ENCODE measurements at places on chromosomes 5 and 9.

DNA sequence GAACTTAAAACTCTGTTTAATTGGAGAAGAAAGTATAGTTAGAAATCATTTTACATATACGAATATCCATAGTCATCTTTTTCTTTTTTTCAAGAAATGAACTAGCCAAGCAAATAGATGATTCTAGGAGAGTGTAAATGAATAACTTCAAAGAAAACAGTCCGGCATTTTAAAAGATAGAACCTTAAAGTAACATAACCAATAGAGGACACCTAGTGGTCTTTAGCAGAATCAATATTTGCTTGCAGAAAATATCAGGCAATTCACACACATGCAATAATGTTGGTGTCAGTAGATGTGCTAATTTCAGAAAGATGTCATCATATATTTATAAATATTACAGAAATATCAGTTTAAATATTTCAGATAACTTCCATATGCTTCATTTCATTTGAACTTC lies 57.1 kb downstream of the HCN1 start:
- DNase-seq: peak; percentile 55

- DNase-seq: no peak
Observed at GRCh38 chr9:114342755-114343440, 13.2 kb downstream of the ORM2 start.

- no peak for DNase-seq
Observed at GRCh38 chr5:374631-375335, 53.3 kb downstream of the AHRR start.

DNA sequence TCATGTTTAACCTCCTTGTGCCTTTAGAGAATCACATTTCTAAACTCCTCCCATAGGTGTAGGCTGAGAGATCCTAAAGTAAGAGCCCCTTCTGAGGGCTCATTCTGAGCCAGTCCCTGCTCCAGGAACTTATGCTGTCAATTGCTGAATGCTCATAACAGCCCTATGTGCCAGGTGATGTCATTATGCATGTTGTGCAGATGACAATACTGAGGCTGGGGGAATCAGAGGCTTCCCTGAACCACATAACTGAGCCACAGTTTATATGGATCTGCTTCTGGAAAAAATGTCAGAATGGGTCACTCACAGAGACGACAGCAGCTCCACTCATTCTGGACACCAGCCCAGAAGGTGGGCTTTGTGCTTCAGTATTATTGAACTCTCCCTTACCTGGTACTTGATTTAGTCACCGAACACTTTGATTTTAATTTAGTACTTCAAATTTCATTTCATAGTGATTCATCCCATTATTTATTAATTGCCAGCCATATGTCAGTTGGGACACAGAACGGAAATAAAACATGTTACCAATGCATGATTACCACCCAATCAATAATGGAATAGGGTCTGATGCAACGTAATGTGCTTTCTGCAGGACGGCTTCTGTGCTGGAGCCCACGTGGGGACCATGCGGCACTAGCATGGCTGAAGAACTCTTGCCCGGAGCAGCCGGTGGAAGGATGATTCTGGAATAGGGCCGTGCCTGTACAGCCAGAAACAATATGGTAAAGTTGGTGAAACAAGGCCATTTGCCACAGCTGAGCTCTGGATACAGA lies 406.3 kb downstream of the IRX1 start:
- no peak for DNase-seq

DNA sequence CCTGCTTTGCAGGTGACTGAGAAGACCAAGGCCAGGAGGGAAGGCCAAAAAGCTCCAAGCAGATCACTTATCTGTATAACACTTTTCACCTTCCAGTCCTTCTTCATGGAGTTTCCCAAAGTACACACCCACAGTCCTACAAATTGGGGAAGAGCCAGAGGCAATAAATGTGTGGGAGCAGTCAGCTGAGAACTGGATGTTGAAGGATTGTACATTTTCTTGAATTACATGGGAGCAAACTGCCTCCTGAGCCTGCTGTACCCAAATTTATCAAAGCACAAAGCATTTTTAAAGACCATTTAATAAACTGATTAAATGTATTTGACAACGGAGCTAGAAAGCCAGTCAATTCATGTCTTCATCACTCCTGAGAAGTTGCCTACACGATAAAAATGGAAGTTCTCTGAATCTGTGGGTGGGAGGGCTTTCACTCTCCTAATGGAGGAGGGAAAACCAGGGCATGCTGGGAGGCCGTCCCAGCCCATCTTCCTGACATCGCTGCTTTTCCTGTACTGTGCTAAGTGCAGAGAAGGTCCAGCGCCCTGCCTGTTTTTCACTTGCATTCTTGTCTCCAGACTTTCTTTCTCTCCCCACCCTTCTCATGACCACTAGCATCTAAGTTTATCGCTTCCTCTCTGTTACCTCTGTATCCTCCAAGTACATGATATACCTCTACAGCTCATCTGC lies 79.0 kb downstream of the KCNIP1 start:
- no peak for DNase-seq

DNA sequence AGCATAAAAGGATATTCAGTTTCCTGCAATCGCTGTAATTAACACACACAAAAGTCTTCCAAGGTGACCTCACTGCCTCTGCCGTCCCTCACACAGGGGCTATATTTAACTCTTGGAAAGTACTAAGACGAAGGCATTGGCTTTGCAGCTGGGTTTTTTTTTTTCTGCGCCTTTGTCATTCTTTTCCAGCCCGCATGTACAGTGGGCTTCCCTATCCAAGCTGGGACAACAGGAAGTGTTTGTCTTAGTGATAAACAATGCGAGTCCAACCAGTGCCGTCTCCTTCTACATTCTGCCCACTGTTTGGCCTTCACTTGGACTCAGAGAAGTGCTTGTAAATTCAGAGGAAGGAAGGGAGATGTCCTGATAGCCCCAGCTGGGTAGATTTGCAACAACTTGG lies 17.6 kb downstream of the AFAP1L1 start:
- no peak for DNase-seq

DNA sequence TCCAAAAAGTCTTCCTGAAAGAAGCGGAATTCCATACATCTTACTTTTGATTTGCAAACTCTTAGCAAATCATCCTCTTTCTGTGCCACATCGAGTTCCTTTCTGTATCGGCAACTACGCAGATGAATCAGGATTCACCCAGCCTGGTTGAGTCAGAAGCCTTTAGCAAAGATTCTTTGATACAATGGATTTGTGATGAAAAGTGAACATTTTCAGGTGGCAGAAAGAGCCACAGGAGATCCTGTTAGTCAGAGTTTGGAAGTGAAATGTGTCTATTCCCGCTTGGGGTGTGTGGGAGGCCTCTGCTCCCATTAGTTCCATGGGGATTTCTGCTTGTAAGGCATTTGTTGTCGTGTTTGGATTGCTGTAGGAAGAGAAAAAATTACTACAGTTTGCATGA lies 351.8 kb upstream of the WWC1 start:
- no peak for DNase-seq

DNA sequence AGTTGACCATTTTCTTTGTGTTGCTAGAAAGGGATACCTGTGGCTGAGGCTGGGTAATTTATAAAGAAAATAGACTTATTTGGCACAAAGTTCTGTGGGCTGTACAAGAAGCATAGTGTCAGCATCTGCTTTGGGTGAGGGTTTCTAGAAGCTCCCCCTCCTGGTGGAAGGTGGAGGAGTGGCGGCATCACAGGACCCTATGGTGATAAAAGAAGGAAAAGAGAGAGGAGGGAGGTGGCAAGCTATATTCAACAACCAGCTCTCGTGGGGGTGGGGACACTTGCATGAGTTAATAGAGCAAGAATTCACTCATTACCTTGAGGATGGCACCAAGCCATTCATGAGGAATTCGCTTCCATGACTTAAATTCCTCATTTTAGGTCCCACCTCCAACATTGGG lies 2041.4 kb upstream of the CDH9 start:
- no peak for DNase-seq

GRCh38 chr9:372128-372527 lies 157.5 kb downstream of the DOCK8 start:
- DNase-seq: no peak

DNA sequence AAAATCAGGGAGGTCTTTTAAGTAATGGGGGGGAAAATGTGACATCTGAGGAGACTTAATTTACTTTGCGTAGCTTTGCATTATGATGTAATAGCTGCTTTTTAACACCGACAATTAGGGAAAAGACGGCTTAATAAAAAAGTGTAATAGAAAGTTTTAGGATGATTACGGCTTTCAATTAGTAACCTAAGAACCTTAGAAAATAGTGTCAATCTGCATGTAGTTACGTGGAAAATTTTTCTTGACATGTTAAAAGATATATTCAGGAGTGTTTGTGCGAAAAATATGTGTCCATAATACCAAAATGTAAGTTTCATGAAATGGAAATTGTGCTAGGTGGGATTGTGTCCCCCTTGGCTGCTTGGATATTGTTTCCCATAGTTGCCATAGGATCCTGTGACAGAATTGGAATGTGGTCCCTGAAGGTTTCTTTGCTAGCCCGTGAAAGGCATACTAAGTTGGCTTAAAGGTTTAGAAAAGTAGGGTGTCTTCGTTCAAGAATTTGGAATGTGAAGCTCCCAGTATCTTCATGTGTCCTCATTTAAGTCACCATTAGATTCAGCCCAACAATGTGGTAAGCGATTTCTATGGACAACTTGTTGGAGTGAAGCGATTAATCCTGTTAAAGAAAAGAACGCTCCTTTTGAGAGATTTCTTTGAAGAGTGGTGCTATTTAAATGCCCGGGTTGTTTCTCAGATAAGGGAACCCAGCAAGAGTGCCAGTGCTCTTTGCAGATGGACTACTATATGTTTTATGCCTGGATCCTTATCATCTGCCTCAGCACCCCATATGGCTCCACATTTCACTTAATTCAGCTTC lies 2.0 kb downstream of the RGMB start:
- no peak for DNase-seq

DNA sequence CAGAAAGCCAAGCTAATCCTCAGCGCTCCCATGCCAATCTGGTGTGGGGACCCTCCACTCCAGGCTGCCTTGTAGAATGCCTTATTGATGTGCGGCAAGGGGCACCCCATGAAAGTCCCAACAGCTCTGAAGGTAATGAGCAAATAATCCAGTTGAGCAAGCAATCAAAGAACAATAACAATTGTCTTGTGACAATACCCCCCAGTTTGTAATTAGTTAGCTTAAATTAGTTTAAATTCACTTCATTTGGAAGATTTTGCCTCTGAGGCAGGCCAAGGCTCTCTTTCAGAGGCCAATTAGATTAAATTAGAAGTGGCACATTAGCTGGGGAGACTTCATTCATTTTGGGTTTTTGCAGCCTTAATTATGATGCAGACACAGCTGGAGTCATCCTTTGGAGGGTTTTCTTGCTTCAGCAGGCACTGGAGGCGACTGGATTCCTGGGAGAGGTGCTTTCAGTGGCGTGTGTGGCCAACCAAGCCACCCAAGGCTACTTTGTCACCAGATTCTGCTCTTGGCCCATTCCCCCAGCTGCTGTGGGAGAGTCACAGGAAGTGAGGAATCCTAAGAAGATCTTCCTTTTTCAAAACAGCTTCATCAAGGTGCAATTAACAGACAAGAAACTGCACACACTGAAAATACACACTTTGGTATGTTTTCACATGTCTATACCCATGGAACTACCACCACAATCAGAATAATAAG lies 17.9 kb upstream of the FBP1 start:
- DNase-seq: no peak

DNA sequence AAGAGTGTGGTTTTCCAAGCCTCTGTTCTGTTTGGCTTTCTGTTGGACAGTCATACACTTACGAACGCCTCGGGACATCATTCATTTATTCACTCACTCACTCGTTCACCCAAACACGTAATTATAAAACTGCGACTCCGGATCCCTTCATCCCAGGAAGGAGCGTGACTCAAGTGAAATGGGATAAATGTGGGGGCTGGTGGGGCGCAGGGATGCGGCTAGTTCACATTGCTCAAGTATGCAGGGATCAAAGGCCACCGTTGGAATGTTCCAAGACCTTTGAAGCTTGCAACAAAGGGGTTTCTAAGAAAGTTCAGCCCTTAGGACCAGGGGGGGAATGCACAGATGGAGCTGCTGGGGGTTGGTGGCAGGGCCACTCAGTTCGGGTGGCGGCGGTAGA lies 64.2 kb downstream of the CFAP77 start:
- no peak for DNase-seq

DNA sequence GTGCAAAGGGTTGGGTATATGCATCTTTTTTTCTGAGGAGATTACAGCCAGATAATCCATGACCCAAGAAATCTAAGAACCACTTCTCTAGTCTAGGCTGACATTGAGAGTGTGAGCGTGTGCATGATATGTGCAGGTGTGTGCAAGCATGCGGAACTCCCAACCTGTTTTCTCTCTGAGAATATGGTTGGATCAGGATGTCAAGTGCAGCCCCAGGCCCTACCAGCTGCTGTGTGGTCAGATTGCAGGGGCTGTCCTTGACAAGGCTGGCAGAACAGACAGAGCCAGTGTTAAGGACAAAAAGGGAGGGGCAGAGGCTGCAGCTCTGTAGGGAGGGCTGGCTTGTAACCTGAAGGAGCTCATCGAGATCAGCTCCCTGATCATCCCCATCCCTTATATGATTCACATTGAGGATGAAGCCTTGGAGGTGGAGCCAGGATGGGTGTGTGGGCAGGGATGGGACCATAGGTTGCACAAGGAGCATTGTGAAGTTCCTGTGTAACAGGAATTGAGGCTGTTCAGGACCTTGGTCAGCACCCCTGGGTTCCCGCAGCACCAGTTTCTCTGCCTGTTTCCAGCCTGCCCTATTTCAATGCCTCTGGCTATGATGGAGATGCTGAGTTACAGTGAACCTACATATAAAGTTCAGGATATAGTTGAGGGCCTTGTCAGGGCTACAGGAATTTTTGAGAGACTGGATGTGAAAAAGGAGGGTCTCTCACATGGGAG lies 52.6 kb upstream of the ARAP3 start:
- peak; percentile 90 for DNase-seq

- no peak for DNase-seq
Observed at GRCh38 chr5:144003636-144004035, 166.8 kb downstream of the YIPF5 start.

DNA sequence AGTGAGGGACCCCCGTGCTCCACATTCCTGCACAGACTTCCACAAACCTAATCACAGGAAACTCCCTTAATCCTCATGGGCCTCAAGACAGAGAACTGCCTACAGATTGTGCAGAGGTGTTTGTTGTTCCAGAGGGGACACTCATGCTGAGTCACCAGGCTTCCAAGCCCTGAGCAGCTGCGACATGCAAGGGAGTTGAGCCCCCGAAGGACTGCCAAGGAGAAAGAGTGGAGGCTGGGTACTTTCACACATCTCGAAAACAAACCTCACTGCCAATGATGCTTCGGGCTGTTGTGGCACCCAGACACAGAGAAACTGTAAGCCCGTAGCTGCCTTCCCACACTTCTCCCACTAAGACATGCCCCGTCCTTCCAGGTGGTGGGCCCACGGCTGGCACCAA lies 480.8 kb downstream of the CDH12 start:
- no peak for DNase-seq

DNA sequence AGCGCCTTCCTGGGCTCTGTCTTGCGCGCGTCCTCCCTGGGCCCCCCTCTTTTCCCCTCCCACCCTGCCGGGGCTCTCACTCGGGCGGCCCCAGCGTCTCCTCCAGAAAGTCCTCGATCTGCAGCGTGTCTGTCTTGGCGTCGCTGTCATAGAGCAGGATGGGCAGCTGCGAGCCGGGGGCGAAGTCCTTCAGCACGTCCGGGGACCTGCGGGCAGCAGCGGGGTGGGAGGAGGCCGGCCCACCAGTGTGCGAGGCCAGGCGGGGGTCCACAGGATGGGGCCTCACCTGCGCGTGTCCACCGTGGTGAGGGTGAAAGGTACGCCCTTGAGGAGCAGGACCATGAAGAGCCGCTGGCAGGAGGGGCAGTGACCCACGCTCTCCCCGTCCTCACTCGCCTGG lies 1.0 kb downstream of the CLIC3 start:
- no peak for DNase-seq

Measured in Karpas-422 (cell line).